ENCODE measurements at places on chromosomes 1 and 21. TPM values are rescaled to one million over a fixed set of nuclear protein-coding genes. Genes with fewer than 3 reads are reported as not detected.

- H3K4me3 ChIP-seq, result no peak overlapping the region
- no peaks in the 10 kb centered on the region for H3K36me3 ChIP-seq
- H3K4me1 ChIP-seq, result no peaks in the 10 kb centered on the region
- H3K27me3 ChIP-seq, result no peaks in the 10 kb centered on the region
- no peak for DNase-seq
These were observed 130.3 kb downstream of the TIAM1 start for GRCh38 chr21:31213787-31214186.

DNA sequence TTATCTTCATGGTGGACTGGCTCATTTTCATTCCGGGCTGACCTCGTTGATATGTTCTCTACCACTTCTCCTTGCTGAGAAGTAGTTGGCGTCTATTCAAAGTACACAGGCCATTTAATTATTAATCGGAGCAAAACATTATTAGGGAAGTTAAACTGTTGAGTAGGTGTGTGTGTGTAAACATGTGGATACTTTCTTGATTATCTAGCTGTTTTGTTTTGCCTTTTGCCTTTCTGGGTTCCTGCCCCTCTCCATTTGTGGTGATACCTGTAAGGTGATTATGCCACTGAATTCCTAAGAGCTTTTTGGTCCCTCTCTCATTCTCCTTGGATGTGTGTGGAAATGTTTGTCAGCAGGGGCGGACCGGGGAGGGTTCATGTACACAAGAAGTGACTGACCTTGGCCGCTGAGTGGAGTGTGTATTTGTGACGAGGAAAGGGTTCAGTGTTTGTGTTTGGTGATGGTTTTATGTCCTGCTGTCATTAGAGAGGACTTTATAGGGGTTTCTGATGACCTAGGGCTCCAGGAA, 56.6 kb upstream of the PPP2R5A start:
- no peaks in the 10 kb centered on the region for H3K27me3 ChIP-seq
- peak; percentile 76 for DNase-seq
- H3K4me1 ChIP-seq, result peaks cover 39% of the 10 kb centered on the region
- H3K4me3 ChIP-seq, result no peak overlapping the region
- no peaks in the 10 kb centered on the region for H3K36me3 ChIP-seq

DNA sequence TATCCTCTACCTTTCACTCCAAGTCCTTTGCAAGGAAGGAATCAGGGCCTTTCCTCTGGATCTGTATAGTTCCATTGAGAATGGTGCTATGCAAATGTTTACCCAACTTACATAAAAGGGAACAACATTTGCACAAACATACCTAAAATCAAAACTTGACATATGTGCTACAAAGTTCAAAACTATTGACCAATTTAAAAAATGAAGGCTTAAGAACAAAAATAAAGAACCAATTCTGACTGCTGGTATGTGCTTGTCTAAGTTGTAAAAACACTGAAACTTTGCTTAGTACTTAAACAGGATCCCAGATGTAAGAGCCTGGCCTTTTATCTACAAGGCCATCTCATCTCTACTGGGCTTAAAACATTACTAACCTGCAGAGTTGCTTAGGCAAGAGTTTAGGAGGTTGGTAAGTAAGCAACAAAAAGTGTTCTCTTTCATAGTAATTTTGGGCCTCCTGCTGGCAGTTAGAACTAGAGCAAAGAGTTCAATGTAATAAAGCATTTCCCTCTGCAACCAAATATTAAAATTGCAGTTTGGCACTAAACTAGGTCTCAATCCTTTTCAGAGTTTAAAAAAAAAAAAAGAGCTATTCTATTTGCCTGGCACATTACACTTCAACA, 2.0 kb downstream of the SCMH1 start:
- H3K4me1 ChIP-seq, result peaks cover 34% of the 10 kb centered on the region
- peak overlapping the region; percentile 8 for H3K27ac ChIP-seq
- no peaks in the 10 kb centered on the region for H3K27me3 ChIP-seq

DNA sequence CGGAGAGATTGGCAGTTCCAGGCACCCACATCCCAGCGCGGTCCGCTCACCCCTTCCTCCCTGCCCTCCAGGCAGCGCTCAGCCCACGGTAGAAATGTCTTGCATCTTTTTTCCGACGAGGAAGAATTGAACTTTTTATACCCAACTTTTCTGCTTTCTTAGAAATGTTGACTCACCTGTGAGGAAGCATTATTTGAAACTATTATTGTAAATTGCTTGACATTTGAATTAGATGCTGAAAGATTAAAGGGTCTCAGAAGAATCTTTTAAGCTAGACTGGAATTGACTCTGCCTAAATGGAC, 912 bp upstream of the SIPA1L2 start:
- no peaks in the 10 kb centered on the region for H3K27me3 ChIP-seq
- H3K36me3 ChIP-seq, result no peaks in the 10 kb centered on the region
- no peak for DNase-seq
- H3K27ac ChIP-seq, result peak overlapping the region; percentile 90

DNA sequence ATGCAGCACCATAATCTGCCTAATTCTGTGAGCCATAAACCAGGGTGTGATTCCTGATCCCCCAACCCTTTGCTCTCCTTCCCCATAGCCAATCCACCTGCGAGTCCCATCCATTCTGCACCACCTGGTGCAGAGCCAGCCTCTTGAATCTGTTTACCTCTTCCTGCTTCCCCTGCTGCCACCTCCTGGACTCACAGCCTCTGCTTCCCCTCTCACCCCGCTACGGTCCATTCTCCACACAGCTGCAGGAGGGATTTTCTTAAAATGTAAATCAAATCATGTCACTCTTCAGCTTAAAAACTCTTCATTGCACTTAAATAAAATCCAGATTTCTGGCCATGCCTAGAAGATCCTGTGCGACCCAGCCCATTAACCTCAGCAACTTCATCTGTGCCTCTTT, 186.7 kb downstream of the FOXD2 start:
- peaks cover 2% of the 10 kb centered on the region for H3K27me3 ChIP-seq
- H3K27ac ChIP-seq, result no peak overlapping the region
- H3K4me3 ChIP-seq, result no peak overlapping the region
- no peak for DNase-seq
- H3K36me3 ChIP-seq, result no peaks in the 10 kb centered on the region

GRCh38 chr1:20185834-20186782, at the start of the genes PLA2G2C and UBXN10:
Gene PLA2G2C, minus strand, starts transcription at chr1:20186518. Its CDS starts 9,155 bp downstream, at chr1:20177363.
Gene UBXN10, plus strand, starts transcription at chr1:20186096. Its CDS starts 4,466 bp downstream, at chr1:20190562.
- H3K27ac ChIP-seq, result peak within 1 kb of the TSS; percentile 68
- peaks cover 21% of the 10 kb centered on the region for H3K4me1 ChIP-seq
- H3K36me3 ChIP-seq, result no peaks in the 10 kb centered on the region
- peak; percentile 83 for DNase-seq

- peaks cover 23% of the 10 kb centered on the region for H3K4me1 ChIP-seq
- no peak overlapping the region for H3K27ac ChIP-seq
- H3K36me3 ChIP-seq, result no peaks in the 10 kb centered on the region
- no peak for DNase-seq
These were observed 6.0 kb downstream of the COL9A2 start for GRCh38 chr1:40310983-40311642.

- no peak overlapping the region for H3K27ac ChIP-seq
- no peak overlapping the region for H3K4me3 ChIP-seq
- no peaks in the 10 kb centered on the region for H3K27me3 ChIP-seq
- no peak for DNase-seq
- peaks cover 72% of the 10 kb centered on the region for H3K4me1 ChIP-seq
These were observed 12.5 kb downstream of the H6PD start for GRCh38 chr1:9246841-9247785.

- peaks cover 10% of the 10 kb centered on the region for H3K4me1 ChIP-seq
- peaks cover 42% of the 10 kb centered on the region for H3K27me3 ChIP-seq
- H3K36me3 ChIP-seq, result peaks cover 3% of the 10 kb centered on the region
- no peak overlapping the region for H3K4me3 ChIP-seq
- no peak overlapping the region for H3K27ac ChIP-seq
- no peak for DNase-seq
These were observed 30.6 kb downstream of the POFUT2 start for GRCh38 chr21:45256912-45257672.

DNA sequence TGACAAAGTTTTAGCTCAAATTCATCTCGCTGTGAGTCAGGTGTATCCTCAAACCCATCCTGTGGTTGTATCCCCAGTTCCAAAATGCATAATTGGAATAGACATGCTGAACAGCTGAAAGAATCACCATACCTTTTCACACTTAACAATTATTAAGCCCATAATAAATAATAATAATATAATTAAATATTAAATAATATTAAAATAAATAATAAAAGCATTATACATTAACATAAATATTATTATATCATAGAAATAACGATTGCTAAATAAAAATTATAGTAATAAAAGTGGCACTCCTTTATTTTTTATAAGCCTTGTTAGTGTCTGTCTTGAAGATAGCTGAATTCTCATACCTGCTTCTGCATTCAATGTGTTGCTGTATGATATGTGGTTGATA, 257.5 kb upstream of the B3GALT2 start:
- no peaks in the 10 kb centered on the region for H3K36me3 ChIP-seq
- DNase-seq, result no peak
- H3K4me1 ChIP-seq, result no peaks in the 10 kb centered on the region

DNA sequence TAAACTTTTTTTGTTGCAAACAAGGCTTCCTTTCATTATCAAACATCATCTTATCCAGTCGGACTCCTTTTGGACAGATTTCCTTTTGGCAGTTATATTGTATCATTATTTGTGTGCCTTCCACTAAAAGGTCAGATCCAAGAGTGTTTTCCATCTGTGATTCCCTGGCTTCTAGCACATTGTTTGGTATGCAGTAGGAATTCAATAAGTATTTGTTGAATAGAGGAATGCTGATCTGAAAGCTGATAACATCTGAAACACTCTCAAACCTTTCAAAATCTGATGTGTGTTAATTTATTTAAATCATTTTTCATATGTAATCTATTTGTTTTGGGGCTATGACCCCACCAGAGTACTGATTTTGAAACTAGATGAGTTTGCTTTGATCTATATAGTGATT, 39.0 kb downstream of the NDC1 start:
- no peak overlapping the region for H3K27ac ChIP-seq
- H3K4me1 ChIP-seq, result no peaks in the 10 kb centered on the region
- no peak for DNase-seq
- no peaks in the 10 kb centered on the region for H3K27me3 ChIP-seq
- H3K36me3 ChIP-seq, result peaks cover 55% of the 10 kb centered on the region

GRCh38 chr1:5886541-5887348, 105.5 kb downstream of the NPHP4 start:
- H3K4me3 ChIP-seq, result no peak overlapping the region
- H3K4me1 ChIP-seq, result no peaks in the 10 kb centered on the region
- no peaks in the 10 kb centered on the region for H3K27me3 ChIP-seq
- no peak for DNase-seq
- H3K27ac ChIP-seq, result no peak overlapping the region

DNA sequence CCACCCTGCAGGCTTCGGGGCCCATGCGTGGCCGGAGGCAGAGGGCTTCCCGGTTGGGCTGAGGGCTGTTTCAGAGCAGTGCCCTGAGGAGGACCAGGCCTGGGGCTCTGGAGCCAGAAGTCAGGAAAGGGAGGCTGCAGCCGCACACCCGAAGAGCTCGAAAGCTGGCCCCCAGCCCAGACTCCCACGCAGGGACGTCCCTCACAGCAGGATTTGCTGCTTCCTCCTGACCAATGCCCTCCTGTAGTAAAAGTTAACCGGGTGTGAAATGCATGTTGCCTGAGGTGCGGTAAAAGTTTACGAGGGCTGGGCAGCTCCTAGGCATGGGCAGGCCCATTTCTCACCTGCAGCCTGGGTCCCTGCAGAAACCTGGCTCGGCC, 101.5 kb upstream of the ARHGEF16 start:
- peaks cover 20% of the 10 kb centered on the region for H3K27me3 ChIP-seq
- DNase-seq, result no peak
- peak overlapping the region; percentile 43 for H3K27ac ChIP-seq
- no peak overlapping the region for H3K4me3 ChIP-seq
- no peaks in the 10 kb centered on the region for H3K4me1 ChIP-seq

DNA sequence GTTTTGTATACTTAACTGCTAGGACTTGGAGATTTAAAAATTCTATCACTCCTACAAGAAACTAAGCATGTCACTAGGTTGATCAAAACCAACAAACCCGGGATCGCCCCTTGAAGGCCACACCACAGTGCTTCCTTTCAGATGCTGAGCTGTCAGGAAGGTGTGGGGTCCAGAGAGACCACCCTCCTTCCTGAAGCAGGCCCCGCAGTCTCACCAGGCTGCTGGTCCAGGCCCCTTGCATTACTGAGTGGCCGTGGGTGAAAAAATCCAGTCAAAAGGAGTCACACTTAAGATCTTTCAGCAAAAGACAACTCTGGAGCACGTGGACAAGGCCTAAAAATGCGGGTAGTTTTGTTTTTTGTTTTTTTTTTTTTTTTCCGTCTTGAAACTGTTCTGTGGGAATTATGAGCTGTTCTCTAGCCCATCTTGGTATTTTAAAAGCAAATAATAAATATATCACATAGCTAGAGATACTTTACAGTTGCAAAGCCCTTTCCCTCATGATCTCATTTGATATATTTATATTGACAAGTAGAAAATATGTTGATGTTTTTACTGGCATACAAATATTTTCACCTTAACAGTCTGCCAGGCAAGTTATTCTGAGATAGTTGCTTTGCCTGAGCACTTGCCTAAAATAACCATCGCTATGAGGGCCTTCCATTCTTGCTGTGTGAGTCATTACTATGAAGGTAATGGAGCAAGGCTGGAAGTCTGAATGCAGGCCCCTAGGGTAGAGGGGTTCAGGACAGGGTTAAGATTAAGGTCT, 73.1 kb upstream of the EDEM3 start:
- H3K27me3 ChIP-seq, result no peaks in the 10 kb centered on the region
- H3K4me1 ChIP-seq, result peaks cover 19% of the 10 kb centered on the region
- no peak overlapping the region for H3K27ac ChIP-seq
- no peak for DNase-seq
- H3K4me3 ChIP-seq, result no peak overlapping the region

DAB1 gene
- 1.9 TPM for total RNA-seq

RAB7B gene
- 9.1 TPM for total RNA-seq

NUDT4B gene
- not detected for total RNA-seq

ERICH3 gene
- total RNA-seq, result 8.1 TPM

CLCNKA gene
- total RNA-seq, result 0.65 TPM

TNFRSF18 gene
- total RNA-seq, result 0.47 TPM

CTSE gene
- 63.6 TPM for total RNA-seq

Data from lower lobe of right lung (tissue), 2 donors.